ENCODE measurements at places on chromosomes 1 and 21.

DNA sequence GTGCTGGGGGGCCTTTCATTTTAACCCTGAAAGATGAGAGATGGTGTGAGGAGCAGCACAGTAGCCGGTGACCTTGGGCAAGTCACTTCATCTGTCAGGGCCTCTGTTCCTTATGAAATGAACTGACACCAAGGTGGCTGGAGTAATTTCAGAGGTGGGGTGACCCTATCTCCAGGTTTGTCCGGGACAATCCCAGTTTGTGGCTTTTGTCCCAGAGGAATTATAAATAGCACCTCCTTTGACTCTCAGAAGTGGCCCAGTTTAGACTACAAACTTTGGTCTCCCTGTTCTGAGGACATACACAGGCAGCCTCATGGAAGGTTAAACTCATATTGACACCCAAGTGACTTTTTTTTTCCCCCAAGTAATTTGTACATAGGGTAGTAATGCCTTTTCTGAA lies 14.6 kb downstream of the ACTN2 start:
- DNase-seq, result no peak

- DNase-seq, result no peak
Observed at GRCh38 chr1:153403421-153404085, 12.7 kb upstream of the S100A8 start.

DNA sequence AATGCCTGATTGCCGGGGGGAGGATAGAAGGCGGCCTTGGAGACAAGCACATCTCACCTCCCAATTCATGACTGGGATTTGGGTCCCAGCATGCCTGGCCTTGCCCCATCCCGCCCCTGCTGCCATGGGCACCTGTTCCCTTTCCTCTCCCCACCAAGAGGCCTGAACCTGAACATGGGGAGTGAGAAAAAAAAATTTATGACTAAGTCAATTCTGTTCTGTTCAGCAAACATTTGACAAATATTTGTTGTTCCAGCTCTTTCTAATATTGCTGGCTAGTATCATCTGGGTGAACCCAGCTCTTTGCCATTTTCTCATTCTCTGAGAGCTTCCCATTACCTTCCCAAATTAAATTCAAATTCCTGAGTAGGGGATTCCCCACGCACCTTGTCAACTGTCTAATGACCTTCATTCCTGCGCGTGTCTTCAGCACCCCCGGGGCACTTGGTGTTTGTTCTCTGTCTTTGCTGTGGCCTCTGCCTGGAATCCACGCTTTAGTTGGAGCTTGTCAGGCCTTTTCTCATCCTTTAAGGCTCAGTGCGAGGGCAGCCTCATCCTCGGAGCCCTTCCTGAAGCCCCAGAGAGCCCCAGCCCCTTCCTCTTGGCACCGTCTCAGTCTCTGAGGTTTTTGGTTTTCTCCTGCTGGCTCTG lies 42.8 kb downstream of the ARHGEF10L start:
- no peak for DNase-seq

GRCh38 chr1:174000371-174000770 lies 21.8 kb downstream of the RC3H1 start:
- DNase-seq, result no peak

- DNase-seq, result no peak
Observed at GRCh38 chr1:222462601-222463000, 85.3 kb downstream of the HHIPL2 start.

GRCh38 chr1:182589931-182590330 lies 875 bp upstream of the RNASEL start:
- no peak for DNase-seq

GRCh38 chr1:41356752-41357151 lies 4.5 kb upstream of the FOXO6 start:
- no peak for DNase-seq
